Naive thymus-derived CD4-positive, alpha-beta T cell (primary cell): ENCODE measurements at places on chromosomes 13 and 19.

GRCh38 chr13:41501281-41501680, 43.9 kb downstream of the RGCC start:
- DNase-seq = no peak

DNA sequence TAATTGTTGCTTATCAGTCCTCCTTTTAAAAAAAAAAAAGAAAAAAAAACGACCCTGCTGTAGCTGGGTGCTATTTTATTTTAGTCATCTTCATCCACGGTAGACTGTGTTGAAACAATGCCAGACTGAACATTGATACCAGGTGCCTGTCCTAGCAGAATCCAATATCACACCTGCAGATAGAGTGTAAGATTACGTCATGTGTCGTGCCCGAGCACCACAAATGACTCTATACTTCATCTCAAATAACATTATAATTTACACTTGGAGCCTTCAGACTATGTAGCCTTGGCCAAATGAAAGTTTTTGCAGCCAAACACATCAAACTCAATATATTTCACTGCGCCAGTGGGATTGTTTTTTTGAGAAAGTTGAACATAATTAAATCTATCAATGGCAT, 410.6 kb downstream of the FGF9 start:
- DNase-seq = no peak

DNA sequence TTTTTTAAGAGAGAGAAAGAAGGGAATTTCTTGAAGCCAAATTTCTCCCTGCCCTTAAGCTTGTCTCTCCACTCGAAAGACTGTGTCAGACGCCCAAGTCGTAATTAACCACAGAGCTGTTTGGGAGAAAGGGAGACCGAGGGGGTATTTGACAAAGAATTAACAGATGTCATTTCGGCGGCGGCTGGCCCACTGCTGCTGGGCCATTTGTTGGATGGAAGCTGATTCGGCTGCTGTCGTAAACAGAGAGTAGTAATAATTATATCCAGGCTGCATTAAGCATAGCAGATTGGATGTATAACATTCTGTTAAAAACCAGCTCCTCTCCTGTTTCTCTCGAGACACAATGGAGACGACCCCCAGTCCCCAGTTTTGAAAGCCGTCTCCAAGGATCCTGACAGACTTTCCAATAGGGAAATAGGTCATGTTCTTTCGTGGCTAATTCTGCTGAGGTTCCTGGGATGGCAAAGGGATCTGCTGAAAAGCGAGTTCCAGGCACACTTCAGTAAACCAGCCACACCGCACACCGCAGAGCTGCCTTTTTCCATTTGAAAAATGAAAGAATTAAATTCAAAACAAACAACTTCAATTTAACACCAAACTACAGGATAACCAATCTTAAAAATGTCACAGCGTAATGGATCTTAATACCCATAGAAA, 71.5 kb downstream of the KCTD15 start:
- DNase-seq = no peak

- DNase-seq = no peak
Measured at GRCh38 chr19:5054551-5055456, 85.9 kb downstream of the KDM4B start.

DNA sequence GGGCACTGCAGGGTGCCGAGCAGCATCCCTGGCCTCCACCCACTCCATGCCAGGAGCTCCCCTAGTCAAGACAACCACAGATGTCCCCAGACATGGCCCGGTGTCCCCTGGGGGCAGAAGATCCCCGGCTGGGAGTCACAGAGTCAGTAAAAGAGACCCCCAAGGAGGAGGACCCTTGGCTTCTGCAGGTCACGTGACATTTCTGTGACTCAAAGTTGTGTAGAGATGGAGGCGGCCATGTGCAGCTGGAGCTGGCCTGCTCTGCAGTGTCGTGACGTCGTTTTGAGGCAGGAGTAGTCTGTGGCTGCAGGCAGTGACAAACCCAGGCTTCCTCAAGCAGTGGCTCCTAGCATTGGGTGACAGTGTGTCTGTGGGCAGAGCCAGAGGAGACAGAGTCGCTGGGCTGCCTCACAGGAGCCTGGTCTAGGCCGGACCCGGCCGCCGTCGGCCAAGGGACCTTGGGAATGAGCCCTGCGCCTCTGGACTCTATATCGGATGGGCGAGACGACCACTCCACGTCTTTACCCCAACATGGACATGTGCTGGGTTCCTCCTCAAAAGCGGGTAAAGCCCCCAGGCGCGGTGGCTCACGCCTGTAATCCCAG, 7.7 kb upstream of the DIRAS1 start:
- no peak for DNase-seq
